Neural crest cell (in vitro differentiated cells): ENCODE measurements at places on chromosomes 16 and 17. TPM values are rescaled to one million over a fixed set of nuclear protein-coding genes. Genes with fewer than 3 reads are reported as not detected.

DNA sequence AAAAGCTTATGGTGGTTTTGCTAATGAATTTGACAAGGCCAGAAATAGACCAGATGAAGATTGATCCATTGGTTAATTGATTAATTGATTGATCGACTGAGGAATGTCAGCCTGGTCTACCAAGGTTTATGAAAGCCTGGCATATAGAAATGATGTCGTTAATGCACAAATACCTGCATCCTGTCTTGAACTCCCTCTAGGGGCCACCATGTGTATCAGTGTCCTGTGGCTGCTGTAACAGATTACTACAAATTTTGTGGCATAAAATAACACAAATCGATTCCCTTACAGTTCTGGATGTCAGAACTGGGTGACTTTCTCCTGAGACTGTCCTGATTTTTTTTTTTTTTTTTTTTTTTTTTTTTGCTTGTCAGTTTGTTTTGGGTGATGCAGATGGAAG is 553.2 kb downstream of the MAF start:
- no peak for DNase-seq

- peak; percentile 91 for DNase-seq
Observed at GRCh38 chr17:75749545-75750389, 15.2 kb downstream of the GALK1 start.

DNA sequence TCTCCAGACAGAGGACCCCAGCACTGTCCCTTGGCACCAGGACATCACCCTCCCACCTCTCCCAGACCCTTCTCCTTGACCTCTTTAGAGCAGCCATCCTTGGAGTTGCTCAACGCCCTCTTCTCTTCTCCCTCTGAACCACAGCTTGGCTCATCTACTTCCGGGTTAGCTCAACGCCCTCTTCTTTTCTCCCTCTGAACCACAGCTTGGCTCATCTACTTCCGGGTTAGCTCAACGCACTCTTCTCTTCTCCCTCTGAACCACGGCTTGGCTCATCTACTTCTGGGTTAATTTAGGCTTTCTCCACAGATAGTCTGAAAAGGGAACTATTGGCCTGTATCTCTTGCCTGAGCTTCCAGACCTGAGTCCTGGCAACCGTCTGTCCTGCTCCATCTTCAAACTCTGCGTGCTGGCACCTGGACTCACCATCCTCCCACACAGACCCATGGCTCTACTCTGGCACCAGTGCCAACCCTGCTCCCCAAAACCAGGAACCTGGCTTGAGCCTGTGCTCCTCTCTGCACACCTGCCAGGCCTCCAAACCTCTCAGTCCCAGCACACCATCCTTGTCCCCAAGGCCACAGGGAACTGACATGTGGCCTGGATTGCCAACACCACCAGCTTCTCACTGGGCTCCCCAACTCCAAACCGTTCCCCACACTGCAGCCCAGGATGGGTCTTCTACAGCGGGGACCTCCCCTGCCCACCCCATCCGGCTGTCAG is 25.3 kb upstream of the FAAP100 start:
- DNase-seq = no peak

Gene KRT32
- not detected in 2 replicates for total RNA-seq

- DNase-seq = no peak
Observed at GRCh38 chr16:10995565-10995964, 51.2 kb downstream of the CLEC16A start.

GRCh38 chr16:71515026-71515425 is 11.2 kb upstream of the CHST4 start:
- DNase-seq = no peak

Gene GPR139
- not detected in 2 replicates for total RNA-seq

Gene SHISA9
- 0.75 and 1.3 TPM in 2 replicates for total RNA-seq

DNA sequence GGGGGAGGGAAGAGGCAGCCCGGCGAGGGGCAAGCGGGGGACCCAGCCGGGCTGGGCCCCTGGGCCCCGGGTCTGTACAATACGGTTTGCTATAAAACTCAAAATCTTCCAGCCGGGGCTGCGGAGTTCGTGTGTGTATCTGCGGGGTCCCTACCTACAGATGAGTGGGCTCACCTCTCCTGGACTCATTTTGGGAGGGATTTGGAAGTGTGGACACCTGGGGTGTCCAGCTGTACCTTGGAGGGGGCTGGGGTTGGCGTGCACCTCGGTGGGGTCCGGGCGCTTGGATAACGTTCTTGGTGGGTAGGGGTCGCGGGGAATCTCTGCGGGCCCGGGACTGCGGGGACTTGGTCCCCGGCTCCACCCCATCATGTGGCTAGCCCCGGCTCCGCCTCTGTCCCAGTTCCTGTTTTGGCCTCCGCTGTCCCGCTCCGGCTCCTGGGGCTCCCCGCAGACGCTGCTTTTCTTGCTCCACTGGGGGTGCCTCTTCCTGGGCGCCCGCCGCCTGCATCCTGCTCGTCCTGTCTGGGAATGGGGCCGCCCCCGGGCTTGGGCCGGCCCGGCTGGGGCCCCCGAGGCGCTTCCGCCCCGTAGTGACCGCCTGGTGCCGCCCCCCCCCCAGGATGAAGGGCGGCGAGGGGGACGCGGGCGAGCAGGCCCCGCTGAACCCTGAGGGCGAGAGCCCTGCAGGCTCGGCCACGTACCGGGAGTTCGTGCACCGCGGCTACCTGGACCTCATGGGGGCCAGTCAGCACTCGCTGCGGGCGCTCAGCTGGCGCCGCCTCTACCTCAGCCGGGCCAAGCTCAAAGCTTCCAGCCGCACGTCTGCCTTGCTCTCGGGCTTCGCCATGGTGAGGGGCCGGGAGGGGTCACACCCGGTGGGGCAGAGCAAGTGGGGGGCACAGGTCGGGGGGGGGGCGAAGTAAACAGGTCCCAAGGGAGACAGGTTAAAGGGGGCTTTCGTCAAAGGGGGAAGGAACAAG is at the start of gene ORAI3:
Gene ORAI3, plus strand, starts transcription at position 402 of the 983 bp plus-strand sequence. Its CDS starts 222 bp downstream, at position 624.
- DNase-seq = peak; percentile 60

DNA sequence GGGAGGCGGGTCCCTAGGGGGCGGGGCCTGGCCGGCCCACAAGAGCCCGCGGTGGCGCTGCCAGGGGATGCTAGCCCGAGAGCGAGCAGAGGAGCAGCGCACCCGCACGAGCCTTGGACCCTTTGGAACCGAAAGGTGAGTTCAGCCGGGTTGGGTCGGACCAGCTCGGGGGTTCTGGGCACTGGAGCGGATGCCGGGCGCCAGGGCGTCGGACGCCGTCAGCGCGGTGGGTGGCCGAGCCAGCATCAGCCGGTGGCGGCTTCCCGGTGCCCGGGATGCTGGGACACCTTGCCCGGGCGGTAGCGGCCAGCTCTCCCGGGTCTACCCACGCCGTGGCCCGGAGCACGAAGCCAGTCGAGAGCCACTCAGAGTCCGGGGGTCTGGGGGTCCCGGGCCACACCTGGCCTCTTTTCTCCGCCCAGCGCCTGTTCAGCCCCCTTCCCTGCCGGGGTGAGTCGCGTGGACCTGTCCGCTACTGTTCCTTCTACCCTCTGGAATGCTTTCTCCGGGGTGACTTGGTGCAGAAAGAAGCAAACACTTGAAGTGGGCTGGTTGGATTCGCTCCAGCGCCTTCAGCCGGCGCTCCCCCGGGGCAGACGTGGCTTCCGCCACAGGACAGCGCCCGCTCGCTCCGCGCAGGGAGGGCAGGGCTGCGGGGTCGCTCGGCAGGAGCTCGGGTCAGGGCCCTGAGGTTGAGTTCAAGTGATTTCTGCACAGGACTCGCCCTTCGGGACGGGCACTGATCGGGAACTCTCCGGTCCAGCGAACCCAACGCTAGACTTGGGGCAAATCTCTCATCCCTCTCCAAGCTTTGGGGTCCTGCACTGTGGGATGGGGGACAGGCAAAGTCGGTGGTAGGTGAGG is at the start of gene SCNN1G:
Gene SCNN1G, plus strand, starts transcription at position 67 of the 864 bp plus-strand sequence. CDS start 3,527 bp downstream, outside the sequence.
- DNase-seq = peak; percentile 6

Gene OR3A3
- not detected in 2 replicates for total RNA-seq

DNA sequence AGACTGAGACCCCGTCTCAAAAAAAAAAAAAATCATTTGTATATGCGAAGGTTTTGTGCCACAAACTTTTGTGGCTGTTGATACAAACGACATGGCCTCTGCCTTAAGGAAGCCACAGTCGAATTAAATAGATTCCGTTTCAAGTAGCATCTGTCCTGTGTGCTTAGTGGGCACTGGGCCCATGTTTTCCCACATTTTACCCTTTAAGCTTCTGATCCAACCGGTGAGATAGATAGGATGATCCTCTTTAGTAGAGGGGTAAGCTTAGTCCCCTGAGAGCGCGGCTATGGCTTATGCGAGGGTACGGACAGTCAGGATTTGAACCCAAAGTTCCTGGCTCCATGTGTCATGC is 776 bp upstream of the TMEM219 start:
- no peak for DNase-seq

DNA sequence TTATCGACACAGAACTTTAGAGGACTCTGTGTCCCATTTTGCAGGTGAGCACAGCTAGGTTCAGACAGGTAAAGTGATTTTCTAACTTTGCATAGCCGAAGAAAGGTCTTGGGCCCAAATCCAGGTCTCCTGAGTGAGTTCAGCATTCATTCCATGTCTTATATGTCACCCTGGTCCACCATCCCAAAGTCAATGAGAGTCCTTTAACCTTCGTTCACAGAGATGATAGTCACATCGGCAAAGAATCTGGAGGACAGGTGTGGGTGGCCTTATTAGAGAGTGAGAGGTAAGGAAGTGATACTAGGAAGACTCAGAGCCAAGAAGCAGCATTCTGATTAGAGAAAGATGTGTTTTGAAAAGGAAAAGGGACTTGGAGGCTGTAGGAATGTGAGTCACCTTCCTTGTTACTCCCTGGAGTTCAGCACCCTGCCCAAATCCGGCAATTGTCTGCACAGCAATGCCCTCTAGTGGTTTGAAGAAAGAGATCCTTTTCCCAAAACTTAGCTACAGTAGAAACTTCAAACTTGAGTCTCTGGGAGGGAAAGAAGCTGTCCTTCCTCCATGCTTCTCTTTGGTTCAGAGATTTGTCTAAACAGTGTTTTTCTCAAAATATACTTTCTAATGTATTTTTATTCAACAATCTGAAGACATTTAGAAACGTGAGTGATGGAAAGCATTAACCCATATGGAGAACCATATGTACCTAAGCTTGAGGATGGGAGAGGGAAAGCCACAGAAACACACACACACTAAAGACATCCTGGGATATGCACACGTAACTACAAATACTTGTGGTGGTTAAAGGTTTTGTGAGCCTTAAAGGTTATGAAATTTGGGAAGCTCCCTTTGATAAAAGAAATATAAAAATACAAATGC is 96.4 kb upstream of the SHISA6 start:
- DNase-seq = peak; percentile 23

DNA sequence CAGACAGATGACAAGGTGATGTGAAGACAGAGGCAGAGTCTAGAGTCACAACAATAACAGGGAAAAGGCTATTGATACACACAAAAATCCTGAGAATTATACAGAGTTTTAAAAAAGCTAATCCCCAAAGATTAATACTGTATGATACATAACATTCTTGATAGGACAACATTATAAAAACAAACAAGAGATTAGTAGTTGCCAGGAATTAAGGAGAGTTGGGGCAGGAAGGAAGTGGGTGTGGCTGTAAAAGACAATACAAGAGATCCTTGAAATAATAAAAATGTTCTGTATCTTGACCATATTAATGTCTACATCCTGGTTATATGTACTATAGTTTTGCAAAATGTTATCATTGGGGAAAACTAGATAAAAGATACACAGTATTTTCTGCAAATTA is 309.5 kb upstream of the PMFBP1 start:
- DNase-seq = no peak

GRCh38 chr16:58000706-58001676 is at the start of gene USB1:
Gene USB1, plus strand, starts transcription at chr16:58001407. Its CDS starts 77 bp downstream, at chr16:58001484.
- peak; percentile 85 for DNase-seq

GRCh38 chr16:86285421-86285820 is 224.9 kb upstream of the FOXF1 start:
- DNase-seq = no peak
